Progenitor cell of endocrine pancreas (in vitro differentiated cells): ENCODE measurements at places on chromosomes 2 and 18.

DNA sequence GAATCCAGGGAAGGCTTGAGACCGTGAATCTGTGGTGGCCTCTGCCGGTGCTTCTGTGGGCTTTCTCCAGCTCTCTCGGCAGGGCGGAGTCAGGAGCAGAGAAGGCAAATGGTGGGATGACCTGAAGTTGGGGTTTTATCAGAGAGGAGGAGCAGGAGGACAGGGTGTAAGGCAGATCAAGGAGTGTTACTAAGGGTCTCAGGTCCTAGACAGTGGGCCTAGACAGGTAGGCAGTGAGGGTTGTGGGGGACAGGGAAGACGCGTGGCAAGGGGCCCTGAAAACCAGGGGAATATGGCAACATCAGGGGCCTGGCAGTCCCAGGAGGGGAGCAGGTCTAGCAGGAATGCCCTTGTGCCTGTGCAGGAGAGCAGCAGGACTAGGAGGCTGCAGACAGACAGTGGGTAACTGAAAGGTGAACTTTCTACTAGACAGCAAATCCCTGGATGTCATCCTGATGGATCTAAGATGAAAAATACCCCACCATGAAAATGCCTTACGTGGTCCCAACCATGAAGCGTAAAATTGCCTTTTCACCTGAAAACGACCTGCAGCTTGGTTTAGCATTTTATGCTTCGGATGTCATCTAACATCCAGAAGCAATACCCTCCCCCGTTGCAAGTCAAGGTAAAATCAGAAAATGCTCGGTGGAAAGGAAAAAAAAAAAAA, 42.1 kb downstream of the SRSF7 start:
- H3K27me3 ChIP-seq = no peaks in the 10 kb centered on the region
- H3K36me3 ChIP-seq = peaks cover 16% of the 10 kb centered on the region
- no peak for DNase-seq
- H3K4me3 ChIP-seq = no peak overlapping the region

DNA sequence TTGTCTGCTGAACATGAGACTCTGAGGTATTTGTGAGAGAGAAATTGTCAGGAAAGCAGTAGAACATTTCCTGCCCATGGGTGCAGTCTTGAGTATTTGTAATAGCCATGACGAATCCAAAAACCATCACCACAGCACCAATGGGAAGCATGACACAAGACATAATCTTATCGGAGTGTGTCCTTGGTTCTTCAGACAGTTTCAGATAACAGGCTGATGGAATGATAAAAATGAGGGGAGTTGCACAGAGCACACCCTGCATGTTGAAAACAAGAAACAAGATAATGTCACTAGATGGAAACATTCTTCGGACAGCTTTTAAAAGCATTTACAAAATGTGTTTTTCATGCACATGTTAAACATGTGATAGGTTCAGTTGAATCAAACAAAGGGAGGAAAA, 56.9 kb downstream of the SLC38A11 start:
- H3K27ac ChIP-seq = peak overlapping the region; percentile 56
- H3K27me3 ChIP-seq = no peaks in the 10 kb centered on the region
- peaks cover 23% of the 10 kb centered on the region for H3K4me1 ChIP-seq
- peaks cover 8% of the 10 kb centered on the region for H3K36me3 ChIP-seq
- no peak for DNase-seq

DNA sequence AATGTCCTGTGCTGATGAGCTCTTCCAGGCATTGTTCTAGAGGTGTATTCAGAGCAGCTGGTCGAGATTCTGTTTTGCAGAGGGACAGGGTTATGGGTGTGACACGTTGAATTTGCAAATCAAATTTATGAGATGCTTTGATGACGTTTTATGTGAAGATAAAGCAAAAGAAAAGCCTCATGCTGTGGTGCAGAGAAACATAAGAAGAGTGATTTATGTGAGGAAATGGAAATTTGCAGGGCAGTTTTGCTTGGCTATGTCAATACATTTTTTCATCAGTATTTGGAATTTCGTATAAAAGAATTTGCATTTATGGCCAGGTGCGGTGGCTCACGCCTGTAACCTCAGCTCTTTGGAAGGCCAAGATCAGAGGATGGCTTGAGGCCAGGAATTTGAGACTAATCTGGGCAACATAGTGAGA, 36.4 kb downstream of the TSN start:
- DNase-seq = no peak
- H3K27me3 ChIP-seq = peaks cover 4% of the 10 kb centered on the region
- no peak overlapping the region for H3K27ac ChIP-seq
- H3K4me1 ChIP-seq = no peaks in the 10 kb centered on the region
- no peaks in the 10 kb centered on the region for H3K36me3 ChIP-seq

DNA sequence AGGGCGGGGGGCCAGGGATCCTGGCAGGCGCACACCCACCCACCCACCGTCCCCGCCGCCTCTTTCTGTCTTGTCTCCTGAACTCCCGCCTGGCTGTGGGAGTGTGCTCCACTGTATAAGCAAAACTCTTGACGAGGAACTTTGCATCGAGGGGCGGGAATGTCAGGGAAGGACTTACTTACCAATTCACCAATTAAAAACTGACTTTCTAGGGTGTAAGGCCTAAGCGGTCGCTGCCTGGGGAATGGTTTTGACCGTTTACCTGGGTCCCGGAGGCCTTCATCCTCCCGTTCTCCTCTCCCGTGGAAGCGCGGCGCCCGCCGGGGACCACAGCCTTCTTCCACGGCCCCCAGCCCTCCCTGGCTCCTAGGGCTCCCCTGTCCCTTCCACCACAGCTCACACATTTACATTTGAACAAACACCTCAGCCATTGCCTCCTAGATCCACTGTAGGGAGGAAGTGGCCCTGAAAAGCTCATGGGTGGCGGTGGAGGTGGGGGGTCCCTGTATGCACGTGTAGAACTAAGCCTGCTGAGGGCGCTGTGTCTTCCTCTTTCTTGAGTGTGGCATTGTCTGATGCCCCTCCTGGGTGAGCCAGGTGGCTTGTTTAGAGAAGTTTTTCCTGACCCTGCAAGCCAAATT, 8.9 kb downstream of the ASIC4 start:
- peaks cover 45% of the 10 kb centered on the region for H3K4me1 ChIP-seq
- DNase-seq = no peak
- no peak overlapping the region for H3K4me3 ChIP-seq
- peaks cover 58% of the 10 kb centered on the region for H3K27me3 ChIP-seq
- no peaks in the 10 kb centered on the region for H3K36me3 ChIP-seq

DNA sequence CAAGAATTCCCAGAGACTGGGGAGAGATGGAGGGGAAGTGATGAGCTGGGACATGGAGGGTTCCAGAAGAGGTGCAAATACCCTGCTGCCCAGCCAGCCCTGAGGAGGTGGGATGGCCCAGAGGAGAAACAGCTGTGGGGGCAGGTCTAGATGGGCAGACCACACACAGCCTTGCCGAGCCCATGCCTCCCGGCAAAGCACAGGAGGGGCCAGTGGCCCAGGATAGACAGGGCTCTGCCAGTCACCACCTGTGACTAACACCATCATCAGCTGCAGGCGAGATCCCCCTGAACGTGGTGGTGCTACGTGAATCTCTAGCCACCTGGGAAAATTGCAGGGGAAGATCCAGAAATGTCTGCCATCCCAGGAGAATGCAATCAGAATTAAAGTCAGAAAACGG, 39.4 kb downstream of the SCTR start:
- peaks cover 78% of the 10 kb centered on the region for H3K4me1 ChIP-seq
- H3K27ac ChIP-seq = no peak overlapping the region
- peaks cover 3% of the 10 kb centered on the region for H3K36me3 ChIP-seq
- H3K27me3 ChIP-seq = no peaks in the 10 kb centered on the region
